ENCODE measurements at places on chromosomes 1 and 21.

DNA sequence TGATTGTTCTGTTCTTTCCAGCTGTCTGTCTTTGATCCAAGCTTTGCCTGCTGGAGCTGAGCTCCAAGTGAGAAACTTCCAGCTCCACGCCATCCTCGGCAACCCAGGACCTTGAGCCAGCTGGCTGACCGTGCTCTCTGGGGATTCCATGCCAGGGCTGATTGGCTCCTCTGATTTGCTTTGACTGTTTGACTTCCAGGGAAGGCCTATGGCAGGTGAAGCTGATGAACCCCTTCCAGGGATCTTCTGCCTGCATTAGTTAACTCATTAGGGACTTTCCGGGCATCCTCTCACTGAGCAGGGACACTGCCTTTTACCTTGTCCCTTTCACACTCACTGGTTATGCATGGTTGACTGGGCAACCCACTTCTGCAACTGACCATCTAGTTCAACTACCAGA, 406.1 kb downstream of the RPS6KC1 start:
- DNase-seq = no peak

DNA sequence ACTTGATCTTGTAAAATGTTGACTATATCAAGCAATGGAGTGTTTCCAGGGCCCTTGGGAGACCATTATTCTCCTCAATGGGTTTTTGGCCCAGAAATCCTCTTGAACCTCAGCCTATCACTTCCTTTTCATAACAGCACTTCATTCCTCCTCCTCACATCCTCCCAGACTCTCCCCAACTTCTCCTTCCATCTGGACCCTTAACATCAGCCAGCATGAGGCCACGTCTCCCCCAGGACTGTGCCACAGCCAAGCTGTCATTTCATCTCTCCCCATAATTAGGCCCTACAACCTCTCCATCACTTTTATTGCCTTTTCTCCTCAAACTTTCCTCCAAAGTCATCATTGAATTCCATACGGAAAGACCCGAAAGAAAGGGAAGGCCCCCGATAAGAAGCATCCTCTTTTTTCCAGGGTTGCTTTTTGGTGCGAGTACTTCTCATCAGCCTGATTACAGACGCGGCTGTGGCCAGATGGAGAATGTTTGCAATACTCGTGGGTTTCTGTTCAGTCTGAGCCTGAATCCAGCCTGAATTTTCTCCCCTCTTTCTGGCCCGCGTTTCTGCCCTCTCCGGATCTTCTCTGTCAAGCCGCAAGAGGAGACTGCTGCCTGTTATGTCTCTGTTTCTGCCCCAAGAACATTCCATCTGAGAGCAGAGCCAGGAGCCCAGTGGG, 52.7 kb upstream of the SLC25A33 start:
- DNase-seq = no peak

- no peak for DNase-seq
These were observed 40.4 kb downstream of the RNF187 start for GRCh38 chr1:228527596-228527995.

- no peak for DNase-seq
These were observed 240.1 kb downstream of the DISC1 start for GRCh38 chr1:231866392-231867331.

GRCh38 chr1:13832100-13832499, 132.1 kb downstream of the PRDM2 start:
- DNase-seq = no peak

GRCh38 chr1:56527548-56528302, 51.6 kb downstream of the PLPP3 start:
- DNase-seq = no peak

DNA sequence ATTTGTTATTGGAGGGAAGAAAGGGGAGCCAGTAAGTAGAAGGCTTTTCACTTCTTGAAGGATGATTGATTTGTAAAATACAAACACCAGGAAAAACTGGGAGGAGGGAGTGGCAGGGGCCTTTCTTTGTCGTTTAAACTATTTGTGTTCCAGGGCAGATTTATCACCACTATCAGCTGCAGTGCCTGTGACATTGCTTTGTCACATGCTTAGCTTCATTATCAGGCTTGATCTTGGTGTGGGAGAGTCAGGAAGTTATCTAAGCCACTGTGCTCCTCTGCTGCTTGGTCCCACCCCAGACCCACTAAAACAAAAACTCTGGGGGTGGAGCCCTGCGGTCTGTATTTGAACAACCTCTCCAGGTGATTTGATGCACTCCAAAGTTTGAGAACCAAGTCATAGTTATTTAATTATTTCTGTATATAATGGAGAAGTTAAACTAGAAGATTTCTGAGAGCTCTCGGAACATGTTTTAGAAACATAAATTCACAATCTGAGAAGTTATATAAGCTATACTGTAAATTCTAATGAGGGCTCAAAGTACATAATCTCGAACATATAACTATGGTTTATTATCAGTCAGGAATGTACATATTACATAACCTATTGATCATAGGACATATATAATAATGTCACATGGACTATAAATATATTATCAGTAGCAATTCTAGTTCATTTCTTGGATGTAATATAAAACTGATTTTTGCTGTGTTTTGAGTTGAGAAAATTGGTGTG, 87.9 kb downstream of the CDC14A start:
- no peak for DNase-seq

- DNase-seq = no peak
These were observed 1.9 kb upstream of the PADI3 start for GRCh38 chr1:17246971-17247370.

DNA sequence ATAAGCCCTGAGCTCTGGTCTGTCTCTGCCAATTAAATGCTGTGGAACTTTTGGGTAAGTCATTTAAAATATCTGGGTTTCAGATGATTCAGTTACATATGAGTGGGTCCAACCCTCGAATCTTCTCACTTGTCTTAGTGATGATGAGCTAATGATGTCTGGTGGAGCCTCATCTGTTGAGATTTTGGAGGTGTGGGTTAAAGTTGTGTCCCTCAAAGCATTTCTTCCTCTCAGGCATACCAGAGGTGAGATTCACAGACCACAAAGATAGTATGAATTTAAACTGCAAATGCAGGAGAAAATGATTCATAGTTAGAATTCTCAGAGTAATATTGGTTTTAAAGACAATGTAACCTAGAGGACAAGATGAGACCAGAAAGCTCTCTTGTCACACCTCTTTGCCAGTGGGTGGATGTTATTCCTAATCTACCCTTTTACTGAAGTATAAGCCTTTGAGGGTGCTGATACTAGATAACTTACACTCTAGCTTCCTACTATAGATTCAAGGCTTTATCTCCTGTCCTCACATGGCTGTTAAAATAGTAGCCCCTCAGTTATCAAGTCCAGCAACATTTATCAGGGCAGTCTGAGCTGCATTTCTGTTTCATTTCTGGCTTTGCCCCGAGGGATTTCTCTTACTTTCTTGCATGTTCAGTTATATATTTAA, 90.7 kb downstream of the MT1HL1 start:
- DNase-seq = peak; percentile 31

- no peak for DNase-seq
These were observed 32.3 kb downstream of the RCAN1 start for GRCh38 chr21:34582506-34583150.

DNA sequence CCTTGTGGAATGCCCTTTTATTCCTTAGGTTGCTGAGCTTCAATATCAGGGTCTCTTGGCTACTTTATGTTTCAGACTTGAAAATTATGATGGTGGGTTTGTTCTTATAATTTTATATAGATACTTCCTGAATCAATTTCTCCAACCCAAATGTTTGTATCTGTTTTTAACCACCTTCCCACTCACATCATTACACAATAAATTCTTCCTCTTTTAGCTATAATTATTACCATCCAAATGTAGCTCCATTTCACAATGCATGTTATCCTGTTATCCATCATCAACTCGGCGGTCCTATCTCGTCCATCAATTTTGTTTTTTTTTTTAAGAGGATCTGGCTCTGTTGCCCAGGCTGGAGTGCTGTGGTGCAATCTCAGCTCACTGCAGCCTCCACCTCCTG, 357.6 kb upstream of the ZP4 start:
- no peak for DNase-seq

DNA sequence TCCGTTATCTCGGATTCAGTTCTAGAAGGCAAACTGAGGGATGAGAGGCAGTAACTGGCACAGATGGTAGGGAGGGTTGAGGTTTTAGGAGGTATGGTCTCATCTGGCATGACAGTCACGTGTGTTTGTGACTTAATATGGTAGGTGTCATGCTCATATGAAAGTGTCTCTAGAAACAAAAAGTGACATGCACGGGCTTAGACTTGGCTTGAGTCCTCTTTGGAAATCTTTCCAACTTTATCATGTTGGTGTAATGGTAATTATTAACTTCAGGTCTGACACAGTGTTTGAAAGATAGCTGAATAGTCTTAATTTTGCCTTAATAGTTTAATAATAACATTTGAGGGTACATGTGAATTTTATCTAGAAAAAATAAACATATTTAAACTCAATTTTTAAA, 218.1 kb downstream of the FMN2 start:
- no peak for DNase-seq

GRCh38 chr1:80659161-80659560, 1141.6 kb upstream of the ADGRL2 start:
- no peak for DNase-seq

DNA sequence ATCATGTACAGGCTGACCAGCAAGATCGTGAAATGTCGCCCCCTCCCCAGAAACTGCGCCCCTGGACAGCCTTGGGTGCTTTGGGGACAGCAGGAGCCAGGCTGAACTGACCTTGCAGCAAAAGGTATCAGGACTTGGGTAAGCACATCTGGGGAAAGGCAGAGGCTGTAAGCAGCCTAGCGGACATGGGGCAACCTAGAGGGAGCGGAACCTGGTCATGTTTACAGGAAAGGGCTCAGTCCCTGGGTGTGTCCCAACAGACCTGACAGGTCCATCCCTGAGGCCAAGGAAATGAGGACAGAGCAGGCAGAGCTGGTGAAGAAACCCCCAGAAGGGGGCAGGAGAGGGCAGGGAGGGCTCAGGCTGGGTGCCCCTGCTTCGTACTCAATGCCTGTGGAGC, 3.1 kb upstream of the S100A8 start:
- DNase-seq = no peak

DNA sequence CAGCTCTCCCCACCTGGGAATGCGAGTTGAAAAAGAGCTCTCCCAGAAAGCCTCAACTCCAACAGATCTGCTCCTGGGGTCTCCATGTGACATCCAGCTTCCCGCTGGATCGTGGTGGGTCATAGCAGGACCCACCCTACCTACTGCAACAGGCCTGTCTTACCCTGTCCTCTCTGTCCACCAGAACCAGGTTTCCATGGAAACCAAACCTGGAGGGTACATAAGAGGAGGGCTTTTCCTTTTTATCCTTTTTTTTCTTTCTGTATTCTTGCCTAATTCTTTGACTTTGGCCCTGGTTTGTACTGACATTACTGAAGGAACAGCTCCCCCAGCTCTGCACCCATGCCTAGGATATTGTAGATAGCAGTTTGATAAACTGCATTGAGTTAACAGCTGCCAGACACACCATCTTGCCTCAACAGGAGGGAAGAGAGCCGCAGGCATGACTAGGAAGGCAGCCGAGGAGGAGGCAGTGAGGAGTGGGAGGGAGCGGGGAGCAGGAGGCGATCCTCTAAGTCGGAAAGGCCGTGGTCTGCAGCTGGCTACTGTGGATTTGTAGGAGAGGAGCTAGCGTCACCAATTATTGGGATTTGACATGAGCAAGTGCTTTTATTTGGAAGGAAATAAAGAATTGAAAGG, 9.7 kb upstream of the FMOD start:
- no peak for DNase-seq

- DNase-seq = no peak
These were observed 44.0 kb downstream of the ACP6 start for GRCh38 chr1:147626291-147626690.

DNA sequence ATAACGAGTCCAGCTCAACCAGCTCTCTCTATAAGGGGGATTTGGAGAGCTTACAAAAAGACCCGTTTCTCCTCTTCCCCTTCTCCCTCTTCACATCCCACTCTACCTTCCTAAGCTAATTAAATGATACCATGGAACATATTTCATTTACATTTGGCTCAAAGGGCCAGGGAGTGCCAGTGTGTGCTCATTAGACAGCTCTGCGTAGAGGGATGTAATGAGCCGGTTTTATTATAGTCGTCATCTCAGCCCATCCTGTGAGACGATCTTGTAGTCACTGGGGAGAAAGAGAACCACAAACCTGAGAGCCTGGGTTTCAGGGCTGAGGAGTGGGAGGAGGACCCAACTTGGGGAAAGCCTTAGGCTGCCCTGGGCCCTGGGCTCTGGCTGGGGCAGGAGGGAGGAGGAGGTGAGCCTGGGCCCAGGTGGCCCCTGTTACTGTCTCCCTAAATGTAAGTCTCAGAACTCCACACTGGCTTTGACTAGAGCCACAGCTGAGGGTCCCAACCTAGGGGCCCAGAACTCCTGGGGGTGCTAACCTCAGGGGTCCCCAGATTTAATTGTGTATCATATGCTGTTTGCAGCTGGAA, 354.6 kb downstream of the MATN1 start:
- no peak for DNase-seq

DNA sequence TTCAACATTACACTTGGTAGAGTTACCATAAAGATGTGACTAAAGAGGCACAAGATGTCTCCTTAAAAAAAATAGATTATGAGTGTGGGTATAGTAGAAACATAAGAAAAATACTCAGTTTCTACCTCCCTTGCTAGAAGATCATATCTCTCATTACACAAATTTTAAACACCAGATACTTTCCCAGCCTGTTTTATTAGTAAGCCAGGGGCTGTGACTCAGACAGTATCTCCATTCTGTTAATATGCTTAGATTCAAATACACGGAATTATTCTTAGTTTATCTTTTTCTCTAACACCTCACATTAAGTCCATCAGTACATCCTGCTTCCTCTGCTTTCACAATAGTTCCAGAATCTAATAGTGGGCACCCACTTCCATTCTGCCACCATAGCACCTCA, 561.8 kb upstream of the ADAMTS5 start:
- no peak for DNase-seq

GRCh38 chr1:208302699-208303238, 58.6 kb upstream of the PLXNA2 start:
- no peak for DNase-seq

DNA sequence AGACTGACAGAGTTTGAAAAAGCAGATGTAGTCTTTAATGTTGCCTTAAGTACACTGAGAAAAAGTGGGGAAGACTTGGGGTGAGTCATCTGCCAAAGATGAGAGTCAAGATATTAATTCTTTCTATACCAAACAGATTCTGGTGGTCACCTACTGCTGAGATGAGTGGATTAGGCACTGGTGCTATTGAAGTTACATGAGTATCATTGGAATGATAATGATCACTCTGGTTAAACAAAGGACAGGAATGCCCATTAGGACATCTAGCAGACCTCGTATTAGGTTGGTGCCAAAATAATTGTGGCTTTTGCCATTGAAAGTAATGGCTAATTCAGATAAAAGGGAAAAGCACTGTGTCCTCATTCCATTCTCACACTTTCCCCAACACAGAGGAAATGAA, 1588.9 kb downstream of the KCNT2 start:
- peak; percentile 43 for DNase-seq

GRCh38 chr1:225658041-225658440, 5.1 kb upstream of the ENAH start:
- no peak for DNase-seq

DNA sequence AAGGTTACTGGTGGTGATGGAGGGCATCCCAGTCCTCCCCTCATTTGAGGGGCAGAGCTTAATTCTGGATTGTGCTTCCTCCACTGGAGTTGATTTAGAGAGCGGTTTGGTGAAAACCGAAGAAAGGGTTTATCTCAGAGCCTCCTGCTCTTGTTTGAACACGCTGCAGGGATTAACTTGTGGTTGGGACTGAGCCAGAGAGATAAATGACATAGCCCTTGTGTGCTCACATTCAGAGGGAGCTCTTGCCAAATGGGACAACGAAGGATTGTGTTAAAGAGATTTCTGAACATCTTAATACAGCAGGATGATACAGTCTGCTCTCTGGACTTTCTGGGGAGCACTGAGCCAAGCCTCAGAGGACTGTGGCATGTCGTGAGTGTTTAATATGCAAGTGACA, 308.2 kb downstream of the DISC1 start:
- no peak for DNase-seq

Measured in non-pigmented ciliary epithelial cell (primary cell).